Tongue (tissue), 3 donors: ENCODE measurements at places on chromosomes 2 and 18. TPM values are rescaled to one million over a fixed set of nuclear protein-coding genes. Genes with fewer than 3 reads are reported as not detected.

The PROKR1 gene
- total RNA-seq = 1.0 TPM

The MOGAT1 gene
- not detected for total RNA-seq

The SP5 gene
- total RNA-seq = 4.5 TPM

The GTF2A1L gene
- total RNA-seq = 5.0 TPM

The CHCHD5 gene
- total RNA-seq = 13.3 TPM

The ACYP2 gene
- total RNA-seq = 39.3 TPM

The FAM228B gene
- 39.4 TPM for total RNA-seq

The CFC1 gene
- not detected for total RNA-seq

The AMER3 gene
- not detected for total RNA-seq

The TMX3 gene
- 68.8 TPM for total RNA-seq

The REG3A gene
- not detected for total RNA-seq

The RPL31 gene
- total RNA-seq = 1,430 TPM

The MDH1B gene
- total RNA-seq = 0.21 TPM

The SOS1 gene
- total RNA-seq = 48.2 TPM

The LIMS3 gene
- 7.3 TPM for total RNA-seq

The TBR1 gene
- not detected for total RNA-seq

The LGALSL gene
- 18.9 TPM for total RNA-seq

The RAPGEF4 gene
- 11.3 TPM for total RNA-seq

The IL1B gene
- 0.21 TPM for total RNA-seq

The FOXD4L1 gene
- not detected for total RNA-seq

The RGPD5 gene
- total RNA-seq = 53.6 TPM

The EXOC6B gene
- total RNA-seq = 55.2 TPM

The APCDD1 gene
- 31.2 TPM for total RNA-seq

The RNF125 gene
- total RNA-seq = 8.0 TPM

The PECR gene
- total RNA-seq = 9.1 TPM

The ACTR3 gene
- total RNA-seq = 128 TPM

The PLEK gene
- total RNA-seq = 6.1 TPM

The CWC22 gene
- total RNA-seq = 24.4 TPM

The GLI2 gene
- 6.9 TPM for total RNA-seq

The KRTCAP3 gene
- 6.2 TPM for total RNA-seq

The LYG1 gene
- total RNA-seq = 0.41 TPM

The ABCG8 gene
- not detected for total RNA-seq

The GAL3ST2 gene
- total RNA-seq = not detected

The BMPR2 gene
- 49.5 TPM for total RNA-seq

The NOL4 gene
- total RNA-seq = 0.82 TPM

The KLHL29 gene
- 8.4 TPM for total RNA-seq

The LIMS4 gene
- 1.0 TPM for total RNA-seq

The ANKZF1 gene
- total RNA-seq = 41.0 TPM

The DLGAP1 gene
- total RNA-seq = 4.4 TPM

The AQP4 gene
- 37.6 TPM for total RNA-seq

The MYO3B gene
- 1.8 TPM for total RNA-seq

The ZNF512 gene
- 62.3 TPM for total RNA-seq

The NETO1 gene
- not detected for total RNA-seq

The TSPYL6 gene
- total RNA-seq = 0.21 TPM

The NOSTRIN gene
- total RNA-seq = 6.9 TPM

The MAL gene
- total RNA-seq = 16.9 TPM

The INPP5D gene
- total RNA-seq = 9.1 TPM

The ZNF385B gene
- total RNA-seq = 0.51 TPM

The WNT10A gene
- 5.7 TPM for total RNA-seq

The NHEJ1 gene
- 12.8 TPM for total RNA-seq

The CDC42EP3 gene
- 20.7 TPM for total RNA-seq

The STK39 gene
- total RNA-seq = 26.4 TPM

The GALNT5 gene
- 19.2 TPM for total RNA-seq
